Activated naive CD4-positive, alpha-beta T cell (primary cell): ENCODE measurements at places on chromosomes 3 and 15.

- DNase-seq = no peak
Measured at GRCh38 chr15:98866511-98866910, 141.1 kb downstream of the PGPEP1L start.

DNA sequence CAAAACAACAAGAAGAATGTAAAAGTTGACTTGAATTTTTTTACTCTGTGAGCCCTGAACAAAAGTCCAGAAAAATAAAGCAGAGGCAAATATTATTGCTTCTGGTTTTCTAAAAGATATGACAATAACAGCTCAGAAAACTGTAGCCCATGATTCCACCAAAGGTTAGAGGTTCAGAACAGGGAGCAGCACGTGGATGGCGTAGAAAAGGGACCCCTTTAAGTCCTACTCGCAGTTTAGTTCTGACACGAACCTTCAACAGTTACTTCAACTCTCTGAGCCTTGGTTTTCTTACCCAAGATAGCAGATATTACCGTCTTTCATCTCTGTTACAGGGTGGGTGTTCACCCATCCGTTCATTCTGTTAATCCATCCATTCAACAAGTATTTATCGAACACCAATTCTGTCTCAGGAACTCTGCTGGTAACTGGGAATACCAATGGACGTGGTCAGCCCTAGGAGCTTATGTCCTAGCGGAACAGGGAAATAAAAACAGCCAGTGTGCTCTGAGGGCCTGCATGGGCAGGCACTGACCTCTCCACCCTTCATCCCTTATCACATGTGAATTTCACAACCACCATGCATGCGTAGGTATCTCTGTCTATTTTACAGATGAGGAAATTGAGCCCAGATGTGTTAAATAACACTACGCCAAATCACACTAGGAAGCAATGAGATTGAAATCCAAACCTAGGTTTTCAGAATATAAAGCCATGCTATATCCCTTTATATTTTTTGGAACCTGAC is 274.2 kb upstream of the ICE2 start:
- DNase-seq = no peak

GRCh38 chr3:59480486-59480995 is 430.7 kb upstream of the CFAP20DC start:
- DNase-seq = no peak

- no peak for DNase-seq
Measured at GRCh38 chr3:59654480-59655417, 604.9 kb upstream of the CFAP20DC start.

DNA sequence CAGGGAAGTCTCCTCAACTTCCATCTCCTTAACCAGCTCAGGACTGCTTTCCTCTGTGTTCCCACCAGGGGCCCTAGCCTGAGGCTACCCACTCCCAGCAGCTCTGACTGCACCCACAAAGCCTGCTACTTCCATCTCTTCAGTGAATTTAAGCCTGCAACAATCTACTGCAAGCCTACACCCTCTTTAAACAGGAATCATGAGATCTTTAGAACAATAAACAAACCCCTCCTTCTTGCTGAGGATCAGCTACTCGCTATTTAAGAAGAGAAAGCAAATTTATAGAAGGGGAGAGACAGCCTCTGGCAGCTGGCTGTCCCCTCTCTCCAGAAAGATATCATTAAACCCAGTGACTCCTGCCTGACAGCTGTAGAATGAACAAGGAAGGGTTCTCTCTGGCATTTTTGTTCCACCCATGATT is 51.9 kb downstream of the ARHGAP31 start:
- DNase-seq = no peak

DNA sequence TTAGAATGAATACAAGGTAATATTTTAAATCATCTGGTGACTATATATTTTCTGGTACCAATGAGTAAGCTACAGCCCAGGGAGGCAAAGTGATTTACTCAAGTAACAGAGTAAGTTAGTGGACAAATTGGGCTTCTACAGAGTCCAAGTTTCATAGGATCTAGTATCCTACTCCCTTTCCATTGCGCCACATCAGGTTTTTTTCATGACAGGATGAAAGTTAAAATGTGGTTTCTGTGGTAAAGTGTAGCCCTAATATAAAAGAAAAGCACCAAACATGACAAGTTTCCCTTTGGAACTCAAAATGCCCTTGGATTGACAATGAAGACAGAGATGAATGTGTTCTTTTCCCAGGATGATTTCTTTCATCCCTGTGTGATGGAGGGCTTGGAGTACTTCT is 350.8 kb upstream of the ZNF385D start:
- no peak for DNase-seq

DNA sequence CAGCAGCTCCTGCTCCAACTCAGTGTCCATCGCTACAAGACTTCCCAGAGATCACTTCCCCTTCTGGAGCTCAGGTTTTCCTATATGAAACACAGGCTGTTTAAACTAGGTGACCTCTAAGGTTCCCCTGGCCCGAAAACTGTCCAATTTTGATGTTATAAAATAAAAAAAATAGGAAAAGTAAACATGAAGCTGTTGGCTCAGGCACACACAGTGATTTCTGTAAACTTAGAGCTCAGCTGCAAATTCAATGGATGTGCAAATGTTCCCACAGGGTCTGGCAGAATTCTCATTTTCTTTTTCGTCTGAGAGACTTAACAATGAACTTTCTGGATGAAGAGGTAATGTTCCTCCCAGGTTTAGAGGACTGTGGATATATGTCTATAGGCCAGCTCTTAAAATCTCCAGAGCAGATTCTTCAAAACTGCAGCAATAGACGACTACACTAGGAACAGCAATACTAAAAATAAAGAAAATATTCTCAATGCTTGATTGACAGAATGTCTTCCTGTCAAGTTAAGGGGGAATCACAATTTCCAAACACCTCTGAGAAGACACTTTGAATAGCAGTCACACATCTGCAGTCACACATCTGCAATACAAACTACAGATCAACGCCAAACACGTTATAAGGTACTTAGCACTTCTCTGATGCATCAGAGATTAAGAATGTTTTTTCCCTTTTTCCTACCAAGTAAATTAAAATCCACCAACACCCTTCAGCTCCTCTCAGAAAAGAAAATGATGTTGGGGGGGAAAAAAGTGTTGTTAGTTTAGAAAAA is 2.8 kb downstream of the NUP210 start:
- no peak for DNase-seq

GRCh38 chr3:105904678-105905284 is 36.0 kb upstream of the CBLB start:
- no peak for DNase-seq

DNA sequence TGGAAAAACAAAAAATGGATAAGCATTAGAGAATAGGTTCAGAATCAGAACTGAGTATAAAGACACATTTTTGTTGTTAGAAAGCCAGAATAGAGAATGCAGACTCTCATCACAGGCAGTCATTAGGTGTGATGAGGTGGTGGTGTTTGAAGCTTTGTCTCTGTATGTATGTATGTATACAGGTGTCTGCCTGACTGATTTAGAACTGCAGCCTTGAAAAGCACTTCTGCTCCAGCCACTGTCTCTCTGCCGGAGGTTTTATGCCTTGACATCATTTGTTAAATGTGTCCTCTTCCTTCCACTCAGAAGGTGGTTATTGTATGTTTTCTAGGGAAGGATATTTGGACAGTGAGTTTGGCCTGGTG is 80.7 kb upstream of the ZBED2 start:
- DNase-seq = no peak

- DNase-seq = no peak
Measured at GRCh38 chr3:78481050-78481449, 1286.7 kb downstream of the ROBO1 start.

DNA sequence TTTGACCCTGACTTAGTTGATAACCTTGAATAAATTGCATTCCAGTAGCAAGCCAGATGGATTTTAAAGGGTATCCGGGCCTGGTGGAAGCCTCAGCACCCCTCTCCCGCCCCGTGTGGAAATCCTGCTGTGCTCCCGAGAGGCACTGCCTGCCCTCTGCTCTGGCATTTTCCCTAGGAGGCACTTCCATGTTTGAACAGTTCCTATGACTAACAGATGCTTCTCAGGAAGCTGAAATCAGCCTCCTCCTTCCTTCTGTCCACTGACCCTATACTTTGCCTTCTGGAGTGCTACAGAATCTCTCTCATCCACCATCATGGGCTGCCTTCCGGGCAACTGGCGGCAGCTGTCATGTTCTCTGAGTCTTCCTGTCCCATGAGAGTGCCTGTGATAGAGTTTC is 90.8 kb downstream of the GABRG3 start:
- DNase-seq = no peak

DNA sequence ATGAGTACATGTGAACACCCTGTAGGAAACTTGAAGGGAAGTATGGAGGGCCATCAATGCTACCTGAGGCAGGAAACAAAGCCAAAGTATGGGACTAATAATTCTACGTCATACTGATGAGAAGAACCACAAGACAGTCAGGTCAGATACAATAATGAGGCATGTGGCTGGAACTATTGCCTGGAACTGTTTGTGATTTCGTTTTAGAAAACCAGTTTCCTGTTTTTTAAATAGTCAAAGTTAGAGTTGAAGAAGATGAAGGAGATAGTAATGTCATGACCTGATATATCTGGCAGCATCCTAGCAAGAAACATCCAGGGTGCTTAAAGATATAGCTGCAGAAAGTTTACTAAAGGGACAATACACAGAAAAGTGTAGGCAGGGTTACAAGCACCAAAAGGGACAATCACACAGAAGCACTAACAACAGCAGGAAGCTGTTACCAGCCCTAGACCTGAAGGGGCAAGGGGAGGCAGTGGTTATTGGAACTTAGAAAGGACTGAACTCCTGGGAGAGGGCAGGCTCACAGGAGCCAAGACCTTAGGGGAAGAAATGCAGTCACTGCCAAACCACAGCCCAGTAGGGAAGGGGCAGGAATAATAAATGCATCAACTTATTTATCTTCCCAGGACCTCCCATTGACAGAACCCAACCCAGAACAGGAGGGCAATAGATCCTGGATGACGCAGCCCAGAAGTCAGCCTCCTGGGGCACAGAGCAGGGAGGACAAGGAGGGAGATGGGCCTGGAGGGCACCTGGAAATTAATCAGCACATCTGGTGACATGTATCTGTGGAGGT is 302.1 kb upstream of the STT3B start:
- no peak for DNase-seq

- no peak for DNase-seq
Measured at GRCh38 chr3:37899101-37899707, 37.5 kb downstream of the CTDSPL start.

DNA sequence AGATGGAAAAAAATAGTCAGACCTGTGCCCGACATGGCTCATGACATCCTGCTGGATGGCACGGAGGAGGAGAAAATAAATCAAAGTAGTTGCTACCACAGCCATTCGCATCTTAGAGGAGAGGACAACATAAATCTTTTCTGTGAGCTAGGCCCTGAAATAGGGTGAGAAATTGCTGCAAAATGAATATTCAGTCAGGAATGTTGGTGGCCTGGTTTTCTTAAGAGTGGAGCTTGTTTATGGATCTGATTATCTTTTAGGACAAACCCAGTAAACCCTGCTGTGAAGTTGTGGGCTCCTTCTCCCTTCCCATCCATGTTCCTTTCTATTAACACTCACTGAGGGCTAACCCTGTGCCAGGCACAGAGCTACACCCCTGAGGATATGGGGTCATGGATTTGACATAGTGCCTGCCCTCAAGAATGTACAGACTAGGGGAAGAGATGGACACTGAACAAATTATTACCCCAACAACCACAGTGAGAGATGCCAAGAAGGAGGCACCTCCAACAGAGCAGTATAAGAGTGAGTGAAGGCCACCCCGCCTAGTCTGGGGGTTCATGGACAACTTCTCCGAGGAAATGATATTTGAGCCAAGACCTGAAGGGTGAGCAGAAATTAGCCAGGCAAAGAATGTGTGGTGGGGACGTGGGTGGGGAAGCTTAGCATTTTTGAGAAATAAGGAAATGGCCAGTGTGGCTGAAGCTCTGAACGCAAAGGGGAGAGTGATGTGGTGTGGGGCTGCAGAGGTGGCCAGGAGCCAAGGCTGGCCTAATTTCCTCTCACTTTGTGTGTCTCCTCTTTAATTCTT is 68.9 kb upstream of the ARL8B start:
- DNase-seq = no peak

GRCh38 chr3:45795882-45796765 is at the start of gene SLC6A20:
TSS of gene SLC6A20 (minus strand) at chr3:45796536. CDS start at chr3:45796419, 117 bp downstream.
- no peak for DNase-seq

GRCh38 chr3:154829929-154830328 is 250.2 kb upstream of the MME start:
- no peak for DNase-seq

GRCh38 chr3:63687278-63688225 is 35.1 kb downstream of the SNTN start:
- DNase-seq = no peak
